T follicular helper cell (primary cell): ENCODE measurements at places on chromosomes 3 and 15.

DNA sequence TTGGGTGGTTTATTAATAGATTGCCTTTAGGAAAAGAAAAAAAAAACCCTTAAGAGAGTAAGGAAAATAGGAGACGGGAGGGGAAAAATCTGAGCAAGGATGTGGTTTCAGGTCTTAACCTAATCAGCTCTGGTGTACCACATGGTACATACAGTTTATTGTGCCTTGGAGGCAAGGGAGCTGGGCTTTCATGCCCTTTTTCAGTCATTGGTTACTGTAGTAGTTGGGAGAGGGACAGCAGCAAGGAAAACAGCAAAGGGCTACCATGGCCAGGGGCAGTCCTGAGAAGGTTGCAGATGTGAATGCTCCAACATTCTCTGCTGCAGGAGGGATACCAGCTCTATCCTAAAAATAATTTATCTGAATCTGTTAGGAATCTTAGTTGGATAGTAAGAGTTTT is 5.9 kb downstream of the CMC1 start:
- DNase-seq, result no peak

DNA sequence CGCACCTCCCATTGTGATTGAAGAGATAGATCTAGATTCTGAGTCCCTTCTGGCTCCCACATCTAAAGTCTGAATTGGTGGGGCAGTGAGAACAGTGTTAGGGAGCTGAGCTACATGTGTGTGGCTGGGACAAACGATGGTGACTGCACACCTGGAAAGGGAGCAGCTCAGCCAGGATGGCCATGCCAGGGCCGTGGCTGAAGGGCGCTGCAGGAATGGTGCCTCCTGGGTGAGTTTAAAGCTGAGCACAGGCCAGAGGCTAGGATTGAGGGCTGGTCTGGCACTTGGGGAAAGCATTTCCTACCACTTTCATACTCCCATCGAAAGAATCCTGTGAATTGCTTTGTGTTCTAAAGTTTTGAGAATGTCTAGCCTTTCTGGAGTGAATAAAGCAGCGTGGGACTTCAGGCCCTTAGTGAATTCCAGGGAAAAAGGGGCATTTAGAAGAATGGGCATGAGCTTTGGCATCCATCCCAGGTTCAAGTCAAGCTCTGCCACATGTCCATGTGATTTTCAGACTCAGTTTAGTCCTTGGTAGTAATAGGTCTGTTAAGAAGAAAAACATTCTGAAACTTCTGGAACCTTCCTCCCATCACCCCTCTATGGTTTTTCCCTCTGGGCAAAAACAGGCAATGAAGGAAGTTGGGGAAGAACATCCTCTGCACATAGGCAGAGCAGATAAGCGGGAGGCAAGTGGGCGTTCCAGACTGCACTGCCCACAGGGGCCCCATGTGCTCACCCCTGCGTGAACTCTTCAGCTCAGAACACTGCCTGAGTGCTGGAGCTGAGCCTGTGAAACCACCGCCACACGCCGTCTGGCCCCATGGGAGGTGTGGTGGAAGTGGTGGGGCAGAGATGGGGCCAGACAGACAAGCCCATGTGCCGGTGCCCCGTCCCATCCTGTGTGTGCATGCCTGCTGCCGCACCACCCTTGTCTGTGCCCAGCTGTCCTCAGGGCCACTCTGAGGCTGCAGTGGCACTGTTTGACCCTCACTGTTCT is 12.9 kb upstream of the CPNE9 start:
- DNase-seq, result no peak

- DNase-seq, result no peak
Observed at GRCh38 chr3:73018790-73019441, 22.3 kb downstream of the PPP4R2 start.

GRCh38 chr15:33126559-33127290 is 67.8 kb downstream of the FMN1 start:
- peak; percentile 29 for DNase-seq

DNA sequence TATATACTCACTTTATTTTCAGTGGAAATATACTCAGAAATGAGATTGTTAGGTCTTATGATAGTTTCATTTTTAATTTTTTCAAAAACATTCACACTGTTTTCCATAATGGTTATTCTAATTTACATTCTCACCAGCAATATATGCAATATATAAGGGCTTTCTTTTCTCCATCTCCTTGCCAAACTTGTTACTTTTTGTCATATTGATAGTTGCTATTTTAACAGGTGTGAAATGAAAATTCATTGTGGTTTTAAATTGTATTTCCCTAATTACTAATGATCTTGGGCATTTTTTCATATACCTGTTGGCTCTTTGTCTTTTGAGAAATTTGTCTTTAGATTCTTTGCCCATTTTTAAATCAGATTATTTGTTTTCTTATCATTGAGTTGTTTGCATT is 325.2 kb downstream of the DIPK2A start:
- DNase-seq, result no peak

- no peak for DNase-seq
Observed at GRCh38 chr3:25723802-25724201, 59.1 kb upstream of the TOP2B start.

DNA sequence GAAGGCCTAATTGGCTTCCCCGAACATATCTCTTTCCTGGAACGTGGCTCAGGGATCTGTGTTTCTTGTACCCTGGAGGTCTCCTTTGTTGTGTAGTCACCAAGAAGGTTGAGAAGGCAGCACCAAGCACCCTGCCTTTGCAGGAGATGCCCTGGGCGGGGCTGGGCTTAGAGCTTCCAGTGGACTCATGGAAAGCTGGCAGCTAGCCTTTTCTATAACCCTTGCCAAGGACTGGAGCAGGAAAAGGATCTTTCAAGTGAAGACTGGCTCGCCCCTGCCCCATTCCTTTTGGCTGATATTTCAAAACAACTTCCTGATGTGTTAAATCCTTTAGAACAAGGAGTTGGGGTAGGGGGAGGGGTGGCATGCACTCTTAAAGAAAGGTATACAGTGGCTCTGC is 58.9 kb upstream of the EPHA6 start:
- no peak for DNase-seq

DNA sequence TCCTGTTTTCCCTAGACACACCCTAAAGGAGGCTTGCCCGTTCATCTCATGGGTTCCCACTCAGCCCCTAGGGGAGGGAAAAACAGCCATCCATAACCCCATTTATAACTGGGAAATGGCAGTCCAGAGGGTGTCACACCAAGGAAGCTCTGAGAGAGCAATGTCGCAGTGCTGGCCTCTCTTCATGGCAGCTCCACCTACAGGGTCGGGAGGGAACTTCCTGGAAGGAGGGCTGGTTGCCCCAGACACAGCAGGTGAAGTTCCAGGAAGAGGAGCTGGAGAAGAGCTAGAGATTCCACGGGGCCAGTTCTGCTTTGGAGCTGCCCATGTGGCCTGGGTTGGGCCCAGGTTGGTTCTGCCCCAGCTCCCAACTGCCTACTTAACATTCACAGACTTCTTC is 22.3 kb upstream of the LINGO1 start:
- no peak for DNase-seq
